ENCODE measurements at places on chromosomes 16 and 17. TPM values are rescaled to one million over a fixed set of nuclear protein-coding genes. Genes with fewer than 3 reads are reported as not detected.
A peak's percentile ranks its signal among the peaks of the same experiment; 100 is the strongest.

GRCh38 chr16:9225527-9226316 is 134.3 kb downstream of the HAPSTR1 start:
- no peak for DNase-seq

DNA sequence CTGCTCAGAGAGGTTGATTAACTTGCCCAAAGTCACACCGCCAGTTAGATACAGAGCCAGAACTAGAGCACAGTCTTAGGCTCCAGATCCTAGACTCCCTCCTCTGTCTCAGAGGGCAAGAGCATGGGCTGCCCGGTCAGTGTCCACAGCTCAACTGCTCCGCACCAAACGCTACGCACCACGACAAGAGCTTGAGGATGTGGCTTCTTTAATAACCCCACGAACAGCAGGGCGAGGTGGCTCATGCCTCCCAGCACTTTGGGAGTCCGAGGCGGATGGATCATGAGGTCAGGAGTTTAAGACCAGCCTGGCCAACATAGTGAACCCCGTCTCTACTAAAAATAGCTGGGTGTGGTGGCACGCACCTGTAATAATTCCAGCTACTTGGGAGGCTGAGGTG is 21.4 kb downstream of the FA2H start:
- no peak for DNase-seq

GRCh38 chr16:16879567-16880251 is 500.8 kb downstream of the NPIPA7 start:
- no peak for DNase-seq

DNA sequence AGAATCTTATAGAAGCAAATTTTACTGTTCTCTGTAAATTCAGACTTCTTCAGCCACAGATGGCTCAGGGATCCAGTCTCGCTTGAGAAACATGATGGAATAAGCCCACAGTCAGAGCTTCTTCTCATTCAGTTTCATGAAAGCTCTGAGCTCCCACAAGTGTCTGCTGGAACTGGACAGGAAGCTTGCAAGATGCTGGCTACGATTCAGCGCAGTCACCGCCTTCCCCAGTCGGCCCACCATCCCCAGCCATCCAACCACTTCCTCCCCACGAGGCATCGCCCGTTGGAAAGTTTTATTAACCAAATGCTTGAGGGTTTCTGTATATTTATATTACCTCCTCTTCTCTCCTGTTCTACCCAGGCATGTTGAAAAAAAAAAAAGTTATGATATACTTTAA is 171.7 kb downstream of the ZFHX3 start:
- peak; percentile 35 for DNase-seq

DNA sequence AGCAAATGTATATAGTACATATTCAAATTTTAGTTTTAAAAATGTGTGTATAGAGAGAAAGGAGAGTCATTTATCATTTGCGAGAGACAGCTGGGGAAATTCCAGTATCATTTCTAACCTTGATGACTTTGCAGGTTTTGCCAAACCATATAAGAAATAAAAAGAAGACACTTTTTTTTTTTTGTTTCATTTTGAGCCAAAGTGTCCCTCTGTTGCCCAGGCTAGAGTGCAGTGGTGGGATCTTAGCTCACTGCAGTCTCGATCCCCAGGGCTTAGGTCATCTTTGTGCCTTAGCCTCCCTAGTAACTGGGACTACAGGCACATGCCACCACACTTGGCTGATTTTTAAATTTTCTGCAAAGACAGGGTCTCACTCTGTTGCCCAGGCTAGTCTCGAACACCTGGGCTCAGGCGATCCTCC is 38.4 kb upstream of the VWA3A start:
- DNase-seq, result no peak

DNA sequence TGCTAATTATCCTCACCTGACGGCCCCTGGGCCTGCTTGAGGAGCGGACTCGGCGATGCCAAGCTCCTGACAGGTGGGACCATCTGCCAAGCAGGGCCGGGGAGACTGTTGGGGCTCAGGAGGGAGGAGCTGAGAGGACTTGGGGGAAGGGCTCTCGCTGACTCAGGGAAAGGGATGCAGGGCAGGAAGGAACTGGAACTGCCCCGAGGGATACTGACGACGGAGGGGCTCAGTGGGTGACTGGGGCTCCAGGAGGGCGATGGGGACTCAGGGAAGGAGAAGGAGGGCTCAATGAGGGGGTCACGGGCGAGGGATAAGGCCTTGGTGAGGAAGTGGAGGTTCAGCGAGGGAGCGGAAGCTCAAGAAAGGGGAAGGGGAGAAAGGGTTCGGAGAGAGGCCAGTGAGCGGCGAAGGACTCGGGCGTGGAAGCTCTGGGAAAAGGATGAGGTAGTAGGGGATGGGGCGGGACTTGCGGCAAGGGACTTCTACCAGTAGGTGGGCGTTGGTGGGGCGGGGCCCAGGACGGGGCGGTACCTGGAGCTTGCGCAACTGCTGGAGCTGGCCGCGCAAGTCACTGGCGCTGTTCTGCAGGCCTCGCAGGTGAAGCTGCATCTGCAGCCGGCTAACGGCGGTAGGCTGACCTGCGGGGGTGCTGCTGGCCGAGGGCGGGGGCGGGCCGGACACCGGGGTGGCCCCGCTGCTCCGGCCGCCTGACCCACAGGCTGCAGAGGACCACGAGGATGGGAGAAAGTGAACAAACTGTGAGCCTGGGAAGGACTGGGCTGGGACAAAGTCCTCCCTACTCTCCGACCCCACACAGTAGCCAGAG is 46.5 kb downstream of the SRCIN1 start:
- peak; percentile 72 for DNase-seq

- peak; percentile 24 for DNase-seq
Observed at GRCh38 chr17:31274252-31274651, 22.8 kb downstream of the OMG start.

DNA sequence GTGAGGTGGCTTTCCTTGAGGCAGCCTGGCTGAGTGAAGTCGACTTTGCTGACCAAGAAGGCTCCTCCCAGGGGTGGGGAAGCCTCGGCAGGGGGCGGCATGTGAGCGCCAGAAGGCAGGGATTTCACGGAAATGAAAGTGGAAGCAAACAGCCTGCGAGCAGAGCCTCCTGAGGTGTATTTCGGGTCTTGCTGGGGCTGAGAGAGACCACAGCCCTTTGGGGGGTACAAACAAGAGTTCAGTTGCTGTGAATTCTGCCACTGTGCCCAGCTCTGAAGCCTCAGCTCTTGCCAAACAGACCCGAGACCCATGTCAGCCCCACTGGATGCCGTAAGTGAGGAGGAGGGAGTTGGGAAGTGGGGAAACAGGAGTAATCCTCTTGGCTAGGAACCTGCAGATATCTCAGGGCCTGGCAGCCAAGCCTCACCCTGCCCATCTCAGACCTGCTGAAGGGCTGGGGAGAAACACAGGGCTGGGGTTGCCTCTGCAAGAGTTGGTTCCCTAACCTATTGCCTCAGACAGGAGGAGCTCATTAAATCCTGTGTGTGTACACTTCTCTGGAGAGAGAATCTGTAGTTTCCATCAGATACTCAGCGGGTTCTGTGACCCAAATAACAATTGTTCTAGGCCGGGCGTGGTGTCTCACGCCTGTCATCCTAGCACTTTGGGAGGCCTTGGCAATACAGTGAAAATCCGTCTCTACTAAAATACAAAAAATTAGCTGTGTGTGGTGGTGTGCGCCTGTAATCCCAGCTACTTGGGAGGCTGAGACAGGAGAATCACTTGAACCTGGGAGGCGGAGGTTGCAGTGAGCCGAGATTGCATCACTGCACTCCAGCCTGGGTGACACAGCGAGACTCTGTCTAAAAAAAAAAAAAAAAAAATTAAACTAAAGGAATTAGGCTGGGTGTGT is at the start of gene IFI35:
TSS of gene IFI35 (plus strand) at position 146 of the 913 bp plus-strand sequence. CDS start at position 310, 164 bp downstream.
- DNase-seq, result peak; percentile 83

- DNase-seq, result no peak
Observed at GRCh38 chr17:56486732-56487131, 106.8 kb upstream of the NOG start.

DNA sequence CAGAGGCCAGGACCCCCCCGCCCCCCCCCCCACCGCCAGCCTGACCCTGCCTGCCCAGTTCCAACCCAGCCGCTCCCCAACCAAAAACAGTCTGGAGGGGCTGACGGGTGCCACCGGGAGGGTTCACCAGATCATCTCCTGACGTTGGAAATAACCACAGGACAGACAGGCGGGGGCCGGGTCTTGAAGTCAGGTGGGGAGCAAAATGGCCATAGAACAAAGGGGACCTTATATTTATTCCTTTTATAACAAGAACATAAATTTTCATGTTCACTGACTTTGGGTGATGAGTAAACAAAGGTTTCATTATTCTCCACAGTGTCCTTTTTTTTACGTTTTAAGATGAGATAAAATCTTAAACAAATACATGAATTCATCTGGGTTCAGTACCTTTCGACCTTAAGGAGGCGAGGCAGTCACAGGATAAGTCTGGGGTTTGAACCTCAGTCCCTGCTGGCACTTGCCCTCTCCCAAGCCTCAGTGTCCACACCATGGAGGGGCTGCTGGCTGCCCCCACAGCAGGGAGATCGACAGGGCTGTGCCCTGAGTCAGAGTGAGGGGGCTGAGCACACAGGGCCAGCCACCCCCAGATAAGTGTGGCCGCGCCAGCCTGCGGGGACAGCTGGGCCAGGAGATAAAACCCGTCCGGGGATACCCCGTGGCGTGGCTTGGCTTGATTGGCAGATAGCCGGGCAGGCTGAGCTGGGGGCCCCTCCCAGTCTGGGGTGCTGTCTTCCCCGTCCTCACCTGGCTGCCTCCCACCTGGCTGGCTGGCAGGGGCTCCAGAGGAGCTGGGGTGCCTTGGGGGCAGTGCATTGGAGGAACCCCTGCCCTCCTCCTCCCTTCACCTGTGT is 15.0 kb downstream of the SLC7A5 start:
- DNase-seq, result no peak

GRCh38 chr16:8703693-8704092 is 29.3 kb downstream of the ABAT start:
- no peak for DNase-seq

DNA sequence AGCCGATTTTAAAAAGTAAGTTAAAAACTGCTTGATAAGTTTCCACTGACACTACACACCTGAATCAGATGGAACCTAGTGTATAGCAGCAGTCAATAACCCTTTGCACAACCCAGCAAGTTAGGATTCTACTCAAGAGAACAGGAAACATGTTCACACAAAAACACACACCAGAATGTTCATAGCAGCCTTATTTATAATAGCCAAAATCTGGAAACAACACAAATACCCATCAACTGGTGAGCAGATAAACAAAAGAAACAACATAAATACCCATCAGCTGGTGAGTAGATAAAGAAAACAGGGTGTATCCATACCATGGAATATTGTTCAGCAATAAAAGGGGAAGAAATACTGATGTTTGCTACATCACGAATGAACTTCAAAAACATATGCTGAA is 2.7 kb upstream of the CDH11 start:
- DNase-seq, result no peak

DNA sequence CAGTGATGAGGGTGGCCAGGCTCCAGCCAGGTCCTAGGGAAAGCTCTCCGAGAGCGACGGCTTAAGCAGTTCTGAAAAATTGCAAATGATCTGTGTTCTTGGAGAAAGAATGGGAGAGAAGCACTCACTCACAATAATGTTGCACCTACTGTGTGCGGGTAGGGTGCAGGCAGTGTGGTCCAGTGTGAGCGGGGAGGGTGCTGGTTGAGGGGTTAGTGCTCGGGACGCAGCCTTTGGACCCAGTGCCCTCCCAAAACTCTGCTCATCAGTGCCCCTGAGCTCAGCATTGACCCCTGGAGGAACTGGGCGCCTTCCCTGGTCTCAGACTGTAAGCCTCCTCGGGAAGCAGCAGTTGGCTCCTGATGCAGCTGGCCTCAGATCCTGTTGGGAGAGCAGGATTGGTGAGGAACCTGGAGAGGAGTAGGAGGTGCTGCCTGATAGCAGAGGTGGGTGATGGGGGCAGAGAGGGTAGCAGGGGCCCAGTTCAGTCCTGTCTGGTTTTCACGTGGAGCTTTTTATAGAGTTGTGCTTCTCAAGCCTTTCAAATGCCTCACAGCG is 23.6 kb upstream of the ZNF750 start:
- no peak for DNase-seq

GRCh38 chr17:49915670-49916069 is 53.3 kb upstream of the DLX4 start:
- DNase-seq, result no peak

GRCh38 chr17:77677211-77677610 is 281.3 kb upstream of the TNRC6C start:
- DNase-seq, result no peak

DNA sequence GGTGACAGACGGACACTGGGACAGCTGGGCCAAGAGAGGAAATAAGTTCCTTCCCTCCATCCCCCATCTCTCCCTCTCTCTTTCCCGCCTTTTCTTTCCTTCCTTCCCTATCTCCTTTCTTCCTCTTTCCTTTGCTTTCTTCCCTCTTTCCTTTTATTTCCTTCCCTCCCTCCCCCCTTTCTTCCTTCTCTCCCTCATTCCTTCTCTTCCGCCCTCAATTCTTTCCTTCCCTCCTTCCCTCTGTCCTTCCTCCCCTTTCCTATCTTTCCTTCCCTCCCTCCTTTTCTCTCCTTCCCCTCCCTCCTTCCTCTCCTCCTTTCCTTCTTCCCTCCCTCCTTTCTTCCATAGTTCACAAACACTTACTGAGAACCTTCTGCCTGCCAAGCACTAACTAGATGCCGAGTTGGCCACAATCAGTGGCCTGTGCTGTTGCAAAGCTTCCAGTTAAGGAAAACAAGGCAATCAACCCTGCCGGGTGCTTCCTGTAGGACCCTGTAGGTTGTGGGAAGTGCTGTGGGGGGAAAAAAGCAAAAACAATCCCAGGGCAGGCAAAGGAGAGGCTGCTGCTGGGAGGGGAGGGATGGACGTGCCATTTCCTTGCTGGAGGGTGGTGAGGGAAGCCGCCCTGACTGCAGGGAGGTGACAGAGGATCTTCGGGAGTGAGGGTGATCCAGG is 31.7 kb downstream of the ABCC6 start:
- DNase-seq, result no peak

- no peak for DNase-seq
Observed at GRCh38 chr17:75834928-75835653, 9.1 kb downstream of the UNC13D start.

- DNase-seq, result no peak
Observed at GRCh38 chr17:9002606-9003354, 18.5 kb upstream of the NTN1 start.

DNA sequence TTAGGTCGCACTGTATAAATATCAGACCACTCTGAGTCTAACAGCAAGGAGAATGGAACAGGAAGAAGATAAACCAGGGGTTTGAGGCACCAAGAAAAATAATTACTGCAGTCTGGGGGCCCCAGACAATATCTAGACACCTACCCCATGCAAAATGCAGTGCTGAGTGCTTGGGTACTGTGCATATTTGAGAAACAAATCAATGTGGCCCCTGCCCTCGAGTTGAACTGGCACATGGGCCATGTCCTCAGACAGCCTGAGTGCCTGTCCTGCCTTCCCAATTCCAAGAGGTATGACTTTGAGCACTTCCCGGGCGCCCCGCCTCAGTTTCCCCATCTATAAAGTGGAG is 6.2 kb upstream of the CIITA start:
- no peak for DNase-seq

The GUCY2D gene
- total RNA-seq, result not detected

The NLE1 gene
- 17.8 TPM for total RNA-seq

The MYADML2 gene
- total RNA-seq, result not detected

The MRPL10 gene
- total RNA-seq, result 33.4 TPM

The SPAG7 gene
- 70.0 TPM for total RNA-seq

The CCL8 gene
- not detected for total RNA-seq

Data from tibial nerve (tissue), 4 donors.